Choroid plexus epithelial cell (primary cell): ENCODE measurements at places on chromosomes 7 and 10.

DNA sequence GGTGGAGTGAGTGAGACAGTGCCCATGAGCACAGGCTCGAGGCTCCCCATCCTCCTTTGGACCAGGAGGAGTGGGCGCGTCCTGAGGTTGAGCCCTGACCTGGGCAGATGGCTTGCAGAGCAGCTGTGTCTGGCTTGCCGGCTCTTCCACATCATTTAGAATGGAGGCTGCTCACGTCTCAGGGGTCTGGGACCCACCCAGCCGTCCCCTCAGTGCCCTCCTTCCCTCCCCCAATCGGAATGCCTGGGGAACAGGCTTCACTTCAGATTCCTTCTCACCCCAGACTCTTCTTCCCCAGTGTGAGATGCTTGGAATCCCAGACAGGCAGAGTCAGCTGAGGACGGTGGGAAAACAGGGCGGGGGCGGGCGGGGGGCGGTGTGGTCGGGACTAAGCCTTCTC, 968.6 kb upstream of the ZNF722 start:
- no peak for DNase-seq

GRCh38 chr10:23886355-23886754, 322.6 kb upstream of the KIAA1217 start:
- no peak for DNase-seq

DNA sequence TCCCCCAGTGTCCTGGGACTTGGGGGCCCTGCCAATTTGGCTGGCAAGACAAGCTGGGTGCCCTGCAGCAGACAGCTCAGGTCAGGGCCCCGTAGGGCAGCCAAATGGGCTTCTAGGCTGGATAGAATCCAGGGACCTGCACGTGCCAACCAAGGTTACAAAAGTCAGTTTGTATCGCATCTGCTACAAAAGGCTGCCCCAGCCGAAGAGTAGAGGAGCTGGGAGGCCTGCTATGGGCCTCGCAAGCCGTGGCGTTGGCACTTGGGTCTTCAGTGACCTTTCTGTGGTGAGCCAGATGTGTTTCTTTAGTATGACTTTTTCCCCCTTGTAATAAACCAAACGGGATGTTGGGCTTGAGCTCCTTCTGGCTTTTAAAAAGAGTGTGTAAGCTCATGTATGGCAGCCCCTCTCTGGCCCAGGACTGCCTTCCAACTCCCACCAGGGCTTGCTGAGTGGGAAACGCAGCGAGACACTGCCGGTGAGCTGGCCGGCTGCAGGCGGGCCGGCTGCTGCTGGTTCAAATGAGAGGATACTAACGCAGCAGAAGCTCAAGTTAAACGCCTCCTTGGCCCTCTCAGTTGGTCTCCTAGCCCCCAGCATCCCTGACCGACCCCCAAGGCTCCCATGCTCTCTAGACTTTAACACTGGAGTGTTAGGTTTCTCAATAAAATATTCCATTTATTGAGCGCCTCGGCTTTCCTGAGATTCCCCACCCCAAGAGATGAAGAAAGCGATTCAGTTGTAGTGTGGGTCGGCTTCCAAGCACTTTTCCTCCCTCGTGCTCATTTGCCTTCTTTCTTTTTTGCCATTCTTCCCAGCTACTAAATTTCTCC, 3.1 kb upstream of the HOXA10 start:
- no peak for DNase-seq

DNA sequence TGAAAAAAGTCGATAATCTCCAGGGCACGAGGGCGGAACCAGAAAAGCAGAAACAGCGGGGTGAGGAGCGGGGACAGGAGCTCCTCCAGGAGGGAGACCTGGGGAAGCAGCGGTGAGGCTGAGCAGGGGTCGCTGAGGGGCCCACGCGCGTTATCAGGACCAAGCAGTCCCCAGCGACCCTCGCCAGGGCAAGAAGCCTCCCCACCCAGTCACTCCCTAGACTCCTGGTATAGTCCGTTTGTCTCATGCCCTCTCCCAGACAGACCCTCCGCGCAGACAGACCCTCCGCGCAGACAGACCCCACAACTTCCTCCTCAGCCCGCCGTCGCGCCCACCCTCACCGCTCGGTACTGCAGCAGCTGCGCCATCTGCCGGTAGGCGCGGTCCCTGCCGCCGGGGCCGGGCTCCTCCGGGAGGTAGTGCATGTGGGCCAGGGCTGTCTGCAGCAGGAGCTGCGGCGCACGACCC, 6.3 kb downstream of the ATG9B start:
- DNase-seq = peak; percentile 57

DNA sequence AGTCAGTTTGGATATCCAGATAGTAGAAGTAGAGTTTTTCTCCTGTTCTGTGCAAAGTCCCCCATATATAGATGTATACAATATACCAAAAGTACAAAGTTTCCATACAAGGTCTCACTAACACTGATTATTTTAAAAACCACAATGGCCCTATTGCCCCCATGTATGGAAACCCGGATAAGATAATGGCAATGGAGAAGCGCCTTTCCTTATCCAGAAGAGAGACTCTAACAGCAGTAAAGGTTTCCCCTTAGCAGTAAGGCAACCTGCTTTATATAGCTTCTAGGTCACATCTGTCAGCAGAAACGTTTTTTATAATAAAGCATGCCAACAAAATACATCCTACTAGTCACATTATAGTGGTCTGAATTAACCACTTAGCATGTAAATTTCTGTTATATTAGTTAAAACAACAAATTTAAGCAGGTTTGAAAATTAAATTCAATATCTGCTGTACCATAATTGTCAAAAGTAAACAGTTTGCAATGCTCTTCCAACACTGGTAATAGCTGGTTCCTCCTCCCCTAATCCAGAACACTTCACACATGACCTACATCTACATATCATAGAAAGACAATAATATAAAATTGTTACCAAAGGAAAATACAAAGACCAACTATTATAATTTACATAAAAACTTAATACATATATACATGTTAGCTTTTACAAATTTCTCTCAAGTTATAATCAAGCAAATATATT, 22.4 kb downstream of the USP6NL start:
- no peak for DNase-seq

DNA sequence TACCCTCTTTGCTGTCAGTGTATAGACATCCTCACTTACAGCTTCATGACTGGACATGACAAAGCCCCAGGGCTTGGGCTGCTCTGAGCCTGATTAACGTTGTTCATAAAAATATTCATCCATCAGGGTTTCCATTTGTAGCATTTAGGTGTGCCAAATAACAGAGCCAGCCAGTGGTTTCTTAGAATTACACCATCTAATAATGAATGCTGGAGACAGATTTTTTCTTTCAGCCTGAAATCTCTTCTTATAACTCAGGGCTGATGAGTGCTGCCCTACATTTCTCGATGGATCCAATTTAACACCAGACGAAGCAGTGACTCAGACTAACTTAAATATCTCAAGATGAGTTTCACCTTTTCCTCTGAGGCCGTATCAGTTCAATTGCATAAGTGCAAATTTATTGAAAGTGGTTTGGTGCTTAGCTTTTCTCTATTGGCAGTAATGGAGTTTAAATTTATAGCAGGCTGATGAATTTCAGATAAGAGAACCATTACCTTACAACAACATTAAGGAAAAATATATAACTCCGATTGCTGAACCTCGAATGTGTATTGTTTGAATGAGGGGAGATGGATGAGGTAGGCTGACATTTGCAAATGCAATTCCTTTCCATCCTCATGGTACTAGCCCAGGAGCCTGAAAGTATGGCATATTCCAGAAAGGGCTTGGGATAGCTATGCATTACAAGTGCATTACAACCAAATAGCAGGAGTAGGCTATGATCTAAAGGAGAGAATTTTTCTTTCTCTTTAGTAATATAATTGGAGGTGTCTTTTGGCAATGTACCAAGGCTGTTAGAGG, 900.6 kb downstream of the KCNMA1 start:
- DNase-seq = no peak

DNA sequence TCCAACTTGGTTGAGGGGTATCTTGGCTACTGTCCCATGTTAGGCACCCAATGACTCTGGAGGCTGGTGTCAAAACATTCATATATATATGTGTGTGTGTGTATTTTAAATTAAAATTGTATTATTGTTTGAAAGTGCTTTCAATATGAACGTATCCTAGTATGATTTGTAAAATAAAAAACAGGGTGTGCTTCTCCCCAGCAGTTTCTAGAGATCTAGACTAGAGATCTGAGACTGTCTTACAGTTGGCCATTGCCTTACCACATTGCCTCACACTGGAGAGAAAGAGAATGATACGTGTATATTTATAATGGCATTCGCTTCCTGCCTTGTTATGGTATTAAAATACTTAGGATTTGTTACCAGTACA, 1.2 kb downstream of the BAG3 start:
- DNase-seq = peak; percentile 80
